ENCODE measurements at places on chromosomes 7 and 10. TPM values are rescaled to one million over a fixed set of nuclear protein-coding genes. Genes with fewer than 3 reads are reported as not detected.

Gene METTL27
- 2.4 TPM for polyA plus RNA-seq

Gene STEAP4
- not detected for polyA plus RNA-seq

Gene STEAP2
- 5.9 TPM for polyA plus RNA-seq

Gene CUBN
- 8.7 TPM for polyA plus RNA-seq

Gene INA
- polyA plus RNA-seq, result 379 TPM

Gene AKR1D1
- not detected for polyA plus RNA-seq

Gene TMEM176A
- polyA plus RNA-seq, result not detected

Gene MPP7
- polyA plus RNA-seq, result 6.1 TPM

Gene PNLIPRP3
- not detected for polyA plus RNA-seq

Gene LRIT1
- polyA plus RNA-seq, result not detected

Gene PURB
- polyA plus RNA-seq, result 14.7 TPM

Gene CYP2C8
- polyA plus RNA-seq, result 5.1 TPM

Gene ANKRD30A
- polyA plus RNA-seq, result not detected

Gene HOXA3
- not detected for polyA plus RNA-seq

Gene MLXIPL
- polyA plus RNA-seq, result not detected

Gene COL17A1
- not detected for polyA plus RNA-seq

Gene UBTD1
- 2.8 TPM for polyA plus RNA-seq

Gene CLEC2L
- 17.8 TPM for polyA plus RNA-seq

Gene ZNF438
- 0.78 TPM for polyA plus RNA-seq

Gene MYL10
- not detected for polyA plus RNA-seq

Gene CCDC136
- polyA plus RNA-seq, result 41.3 TPM

Gene GNAT3
- polyA plus RNA-seq, result not detected

Gene CAV2
- 1.1 TPM for polyA plus RNA-seq

Gene FAM237B
- polyA plus RNA-seq, result not detected

Gene FAM20C
- polyA plus RNA-seq, result 29.7 TPM

Gene CFAP43
- polyA plus RNA-seq, result 5.0 TPM

Gene MYH16
- polyA plus RNA-seq, result not detected

Gene SPDYE5
- 0.26 TPM for polyA plus RNA-seq

Gene TUBAL3
- polyA plus RNA-seq, result not detected

Gene CNPY1
- polyA plus RNA-seq, result 4.2 TPM

Gene PTPRE
- polyA plus RNA-seq, result 4.4 TPM

Gene BTBD16
- not detected for polyA plus RNA-seq

Gene SAMD9
- polyA plus RNA-seq, result not detected

Gene ATOH7
- polyA plus RNA-seq, result 3.0 TPM

Gene HGF
- not detected for polyA plus RNA-seq

Gene CALML5
- polyA plus RNA-seq, result not detected

Gene UNCX
- polyA plus RNA-seq, result 1.6 TPM

Gene GNGT1
- polyA plus RNA-seq, result not detected

Gene FOXK1
- 7.4 TPM for polyA plus RNA-seq

Measured in neural cell (in vitro differentiated cells).